ENCODE measurements at places on chromosomes 5 and 9. TPM values are rescaled to one million over a fixed set of nuclear protein-coding genes. Genes with fewer than 3 reads are reported as not detected.

GRCh38 chr9:20343325-20343724 lies 279.0 kb downstream of the MLLT3 start:
- DNase-seq = no peak

DNA sequence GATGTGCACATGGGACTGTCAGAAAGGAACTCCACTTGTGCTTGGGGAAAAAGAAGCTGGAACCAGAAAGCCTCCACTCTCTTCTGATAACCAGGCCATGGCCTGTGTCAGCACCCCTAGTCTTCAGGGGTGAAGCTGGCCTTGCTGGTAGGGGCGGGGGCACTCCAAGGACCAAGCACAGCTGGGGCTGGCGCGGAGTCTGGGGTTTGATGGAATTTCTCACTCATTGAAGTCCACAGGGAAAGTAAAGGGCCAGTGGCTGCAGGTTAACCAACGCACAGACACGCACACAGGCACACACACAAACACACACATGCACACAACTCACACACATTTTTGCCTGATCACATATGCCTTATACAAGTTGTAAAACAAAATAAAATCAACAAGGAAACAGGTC lies 1.6 kb upstream of the COL5A1 start:
- DNase-seq = no peak

GRCh38 chr9:15961217-15961616 lies 408.4 kb downstream of the CCDC171 start:
- no peak for DNase-seq

- DNase-seq = peak; percentile 74
These were observed 36.5 kb upstream of the EGFL7 start for GRCh38 chr9:136626066-136626725.

DNA sequence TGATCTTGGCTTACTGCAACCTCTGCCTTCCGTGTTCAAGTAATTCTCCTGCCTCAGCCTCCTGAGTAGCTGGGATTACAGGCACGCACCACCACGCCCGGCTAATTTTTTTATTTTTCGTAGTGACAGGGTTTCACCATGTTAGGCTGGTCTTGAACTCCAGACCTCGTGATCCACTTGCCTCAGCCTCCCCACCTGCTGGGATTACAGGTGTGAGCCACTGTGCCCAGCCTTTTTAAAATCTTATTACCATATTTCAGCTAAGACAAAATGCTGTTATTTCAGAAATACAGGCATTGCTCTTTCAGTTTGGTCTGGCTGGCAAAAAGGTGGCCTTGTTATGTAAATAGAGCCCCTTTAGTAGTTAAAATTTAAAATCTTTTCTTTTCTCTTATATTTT lies 46.9 kb upstream of the GLDC start:
- no peak for DNase-seq

DNA sequence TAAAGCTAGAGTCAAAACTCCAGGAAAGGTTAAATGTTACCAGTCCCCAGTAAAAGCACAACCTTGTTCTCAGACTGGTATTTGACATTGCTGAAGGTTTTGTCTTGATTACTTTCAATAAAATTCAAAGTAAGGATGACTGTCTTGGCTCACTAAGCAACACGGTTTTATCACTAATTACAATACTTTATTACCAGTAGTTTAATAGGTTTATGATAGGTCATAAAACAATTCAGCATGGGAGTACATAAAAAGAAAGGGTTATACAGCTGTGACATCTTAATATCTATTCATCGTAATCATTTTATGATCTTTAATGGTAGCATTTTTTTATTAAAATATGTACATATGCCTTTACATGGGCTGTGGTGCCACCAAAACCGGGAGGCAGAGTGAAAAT lies 370.7 kb upstream of the IRX2 start:
- no peak for DNase-seq

DNA sequence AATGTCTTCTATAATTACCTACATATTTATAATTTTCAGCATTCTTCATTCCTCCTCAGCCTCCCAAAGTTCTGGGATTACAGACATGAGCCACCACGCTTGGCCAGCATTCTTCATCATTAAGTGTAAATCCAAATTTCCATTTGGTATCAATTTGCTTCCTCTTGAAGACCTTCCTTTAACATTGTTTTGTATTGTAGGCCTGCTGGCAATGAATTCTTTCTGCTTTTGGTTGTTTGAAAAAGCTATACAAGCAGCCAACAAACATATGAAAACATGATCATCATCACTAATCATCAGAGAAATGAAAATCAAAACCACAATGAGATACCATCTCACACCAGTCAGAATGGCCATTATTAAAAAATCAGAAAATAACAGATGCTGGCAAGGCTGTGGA lies 56.4 kb downstream of the GCNT4 start:
- DNase-seq = no peak

- DNase-seq = no peak
These were observed 183.9 kb downstream of the GRIA1 start for GRCh38 chr5:153674356-153674755.

DNA sequence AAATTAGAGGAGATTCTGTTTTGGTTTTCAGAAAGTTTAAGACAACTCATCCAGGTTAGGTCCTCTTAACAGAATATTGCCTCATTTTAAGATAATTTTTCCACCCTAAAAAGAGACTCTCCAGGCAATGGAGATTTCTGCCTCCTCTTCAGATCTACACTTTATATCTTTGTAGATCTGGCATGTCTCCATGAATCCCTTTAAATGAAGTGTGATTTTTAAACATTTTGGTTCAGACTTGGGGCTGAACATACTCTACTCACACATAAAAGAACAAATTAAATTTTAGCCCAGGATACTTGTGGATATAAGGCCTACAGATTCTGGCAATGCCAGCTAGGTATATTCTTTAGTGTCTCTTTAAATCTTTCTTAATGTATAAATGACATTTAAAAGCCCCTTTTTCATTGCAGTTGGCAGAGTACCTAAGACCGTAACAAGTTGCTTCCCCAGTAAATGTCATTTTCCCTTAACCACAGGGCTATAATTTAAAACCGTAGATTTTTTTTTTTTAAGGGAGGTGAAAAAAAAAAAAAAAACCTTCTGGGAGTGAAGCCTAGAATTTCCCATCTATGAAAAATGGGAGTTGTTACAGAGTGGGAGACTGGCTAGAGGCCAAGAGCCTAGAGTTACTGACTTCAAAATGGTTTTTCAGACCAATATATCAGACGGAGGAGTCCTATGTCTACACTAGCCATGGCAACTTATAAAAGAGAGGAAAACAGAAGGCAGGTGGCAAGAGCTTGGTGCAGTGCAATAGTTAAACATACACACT lies 207.8 kb upstream of the TARS1 start:
- DNase-seq = no peak

- peak; percentile 37 for DNase-seq
These were observed 10.7 kb downstream of the GAPT start for GRCh38 chr5:58501778-58502417.

- DNase-seq = no peak
These were observed 2.5 kb upstream of the TMEM174 start for GRCh38 chr5:73170522-73170921.

DNA sequence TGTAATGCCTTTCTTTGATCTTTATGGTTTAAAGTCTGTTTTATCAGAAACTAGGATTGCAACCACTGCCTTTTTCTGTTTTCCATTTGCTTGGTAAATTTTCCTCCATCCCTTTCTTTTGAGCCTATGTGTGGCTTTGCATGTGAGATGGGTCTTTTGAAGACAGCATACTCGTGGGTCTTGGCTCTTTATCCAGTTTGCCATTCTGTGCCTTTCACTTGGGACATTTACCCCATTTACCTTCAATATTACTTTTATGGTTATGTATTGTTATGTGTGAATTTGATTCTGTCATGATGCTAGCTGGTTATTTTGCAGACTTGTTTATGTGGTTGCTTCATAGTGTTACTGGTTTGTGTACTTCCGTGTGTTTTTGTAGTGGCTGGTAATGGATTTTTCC lies 59.2 kb downstream of the YTHDC2 start:
- DNase-seq = no peak

- DNase-seq = no peak
These were observed 269.4 kb upstream of the KLF9 start for GRCh38 chr9:70683841-70684240.

DNA sequence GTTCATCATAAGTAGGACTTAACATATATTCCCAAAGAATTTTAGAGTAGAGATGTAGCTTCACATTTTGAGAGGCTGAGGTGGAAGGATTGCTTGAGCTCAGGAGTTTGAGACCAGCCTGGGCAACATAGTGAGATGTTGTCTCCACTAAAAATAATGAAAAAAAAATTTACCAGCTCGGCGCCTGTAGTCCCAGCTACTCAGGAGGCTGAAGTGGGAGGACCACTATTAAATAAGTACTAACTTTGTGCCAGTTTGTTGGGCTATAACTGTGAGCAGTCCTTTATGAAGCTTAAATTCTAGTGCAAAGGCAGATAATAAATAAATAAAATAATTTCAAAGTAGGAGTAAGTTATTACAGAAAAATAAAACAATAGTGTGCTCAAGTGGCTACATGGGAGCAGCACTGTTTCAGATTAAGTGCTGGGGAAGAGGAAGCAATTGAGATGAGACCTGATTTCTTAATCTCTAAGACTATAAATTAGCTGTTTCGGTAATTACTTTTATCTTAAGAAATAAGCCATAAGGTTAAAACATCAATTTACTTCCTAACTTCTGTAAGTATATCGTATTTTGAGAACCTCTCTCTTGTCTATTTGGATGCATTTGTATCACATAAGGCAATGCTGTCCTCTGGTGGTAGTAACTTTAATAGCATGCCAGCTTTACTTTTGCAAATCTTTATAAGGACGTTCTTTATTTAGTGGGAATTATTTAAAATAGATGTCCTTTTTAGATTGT lies 98.9 kb downstream of the CSNK1G3 start:
- no peak for DNase-seq

DNA sequence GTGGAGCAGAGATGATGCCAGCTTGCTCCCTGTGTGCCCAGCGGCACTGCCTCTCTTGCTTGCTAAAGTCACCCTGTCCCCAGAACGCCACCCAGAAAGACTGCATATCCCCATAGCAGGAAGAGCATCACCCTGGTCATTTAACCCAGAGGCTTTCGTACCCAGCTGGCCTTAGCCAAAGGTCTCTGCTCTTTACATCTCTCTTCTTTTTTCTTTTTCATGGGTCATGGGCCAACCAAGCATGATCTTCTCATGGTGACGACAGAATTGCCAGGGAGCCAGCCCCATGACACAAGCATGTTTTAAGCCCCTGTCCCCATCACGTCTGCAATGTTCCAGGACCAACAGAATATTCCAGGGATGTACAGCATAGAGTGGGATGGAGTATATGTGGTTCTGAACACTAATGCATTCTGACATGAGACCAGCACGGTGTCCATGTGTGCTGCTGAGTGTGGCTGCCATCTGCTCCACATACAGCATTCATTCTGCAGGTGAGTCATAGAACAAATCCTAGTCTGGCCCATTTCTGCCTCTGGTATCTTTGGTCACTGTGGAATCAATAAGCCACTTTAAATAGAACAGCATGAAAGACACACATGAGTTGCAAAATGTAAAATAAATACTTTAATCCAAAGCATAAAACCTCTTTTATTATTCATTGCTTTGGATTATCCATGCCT lies 203.0 kb downstream of the MED10 start:
- DNase-seq = no peak

KCNV2 gene
- total RNA-seq = not detected

LOX gene
- 5.6 TPM for total RNA-seq

CDH9 gene
- not detected for total RNA-seq

UAP1L1 gene
- 19.5 TPM for total RNA-seq

FRMD3 gene
- total RNA-seq = 45.8 TPM

NUTM2F gene
- total RNA-seq = not detected

All from spleen (tissue), 13 donors.